ENCODE measurements at places on chromosomes 12 and 14.

- no peak for DNase-seq
Measured at GRCh38 chr12:94839347-94839746, 164.2 kb downstream of the NDUFA12 start.

GRCh38 chr14:97268097-97268496 lies 470.9 kb downstream of the VRK1 start:
- no peak for DNase-seq

DNA sequence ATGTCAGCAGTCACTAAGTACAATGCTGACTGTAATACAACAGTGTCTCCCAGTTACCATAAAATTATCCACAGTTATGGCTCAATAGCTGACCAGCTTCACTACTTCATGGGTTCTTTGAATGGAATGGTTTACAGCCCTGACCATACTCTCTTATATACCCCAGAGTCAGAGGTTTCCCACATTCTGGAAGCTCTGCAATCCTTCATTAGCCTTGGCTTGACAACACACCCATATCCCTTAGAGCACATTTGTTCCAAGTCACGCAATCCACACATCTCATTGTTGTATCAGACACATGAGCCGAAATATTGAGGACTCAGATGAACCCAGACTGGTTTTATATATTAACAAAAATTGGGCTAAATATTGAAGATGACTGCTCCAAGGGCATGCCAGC lies 209.4 kb upstream of the PLXNC1 start:
- no peak for DNase-seq

DNA sequence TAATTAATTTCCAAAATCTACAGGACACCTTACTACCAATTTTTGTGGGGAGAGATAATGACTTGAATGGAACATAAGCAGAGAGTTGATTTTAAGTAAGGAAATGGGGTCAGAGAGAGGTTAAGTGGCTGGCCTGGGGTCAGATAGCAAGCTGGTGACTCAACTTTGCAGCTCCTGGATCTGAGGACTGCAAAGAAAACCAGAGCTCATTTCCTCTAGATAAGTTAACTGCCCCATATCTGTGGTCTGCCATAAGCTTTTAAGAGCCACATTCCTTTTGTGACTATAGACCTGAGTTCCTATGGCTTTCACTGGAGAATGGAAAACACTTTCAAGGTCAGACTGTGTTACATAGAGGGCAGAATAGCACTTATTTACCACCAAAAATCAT lies 201.2 kb upstream of the PRICKLE1 start:
- DNase-seq, result no peak

GRCh38 chr14:89042021-89042420 lies 217.6 kb downstream of the TTC8 start:
- no peak for DNase-seq

DNA sequence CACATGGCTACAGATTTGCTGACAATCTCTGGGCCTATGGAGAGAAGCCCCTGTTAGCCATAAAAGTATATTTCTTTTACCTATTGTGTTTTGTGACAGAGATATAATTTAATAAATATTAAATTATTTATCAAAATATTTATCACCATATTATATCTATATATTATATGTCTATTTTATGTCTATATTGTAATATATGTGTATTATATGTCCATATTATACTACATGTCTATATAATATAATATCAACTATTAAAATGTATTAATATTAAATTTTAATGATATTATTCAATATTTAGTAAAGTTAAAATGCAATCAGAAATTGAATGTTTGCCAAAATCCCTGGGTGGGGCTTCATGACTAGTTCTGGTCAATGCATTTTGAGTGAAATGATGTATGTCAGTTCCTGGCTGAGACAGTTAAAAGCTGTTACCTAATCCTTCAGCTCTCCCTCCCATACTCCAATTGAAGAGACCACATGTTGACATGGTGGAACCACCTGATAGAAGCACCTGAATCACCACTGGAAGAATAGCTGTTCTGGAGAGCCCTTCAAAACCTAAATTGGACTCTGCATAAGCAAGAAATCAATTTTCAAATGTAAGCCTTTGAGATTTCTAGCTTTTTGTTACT lies 357.3 kb upstream of the DDHD1 start:
- no peak for DNase-seq
